ENCODE measurements at places on chromosomes 16 and 17. TPM values are rescaled to one million over a fixed set of nuclear protein-coding genes. Genes with fewer than 3 reads are reported as not detected.

The HBA1 gene
- 20.8 TPM for total RNA-seq

The IRX6 gene
- total RNA-seq: 0.09 TPM

The ELOB gene
- 336 TPM for total RNA-seq

The SPNS3 gene
- total RNA-seq: 0.50 TPM

The TP53TG3 gene
- not detected for total RNA-seq

All from left colon (tissue), 2 donors.